ENCODE measurements at places on chromosomes 2 and 18.

- no peak for DNase-seq
Measured at GRCh38 chr18:58398648-58399398, 230.1 kb downstream of the ALPK2 start.

DNA sequence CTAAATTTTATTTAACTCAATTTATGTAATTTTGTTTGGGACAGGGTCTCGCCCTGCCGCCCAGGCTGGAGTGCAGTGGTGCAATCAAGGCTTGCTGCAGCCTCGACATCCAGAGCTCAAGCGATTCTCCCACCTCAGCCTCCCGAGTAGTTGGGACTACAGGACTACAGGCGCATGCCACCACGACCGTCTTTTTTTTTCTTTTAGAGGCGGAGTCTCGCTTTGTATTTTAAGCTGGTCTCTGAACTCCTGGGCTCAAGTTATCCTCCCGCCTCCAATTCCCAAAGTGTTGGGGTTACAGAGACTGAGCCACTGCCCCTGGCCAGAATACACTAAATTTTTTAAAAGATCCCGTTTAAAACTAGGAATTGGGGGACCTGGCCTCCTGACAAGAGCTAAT lies 18.5 kb downstream of the WNT10A start:
- no peak for DNase-seq

- DNase-seq: no peak
Measured at GRCh38 chr2:73836141-73836943, 7.6 kb downstream of the STAMBP start.

- peak; percentile 33 for DNase-seq
Measured at GRCh38 chr18:38038242-38038641, 472.6 kb upstream of the CELF4 start.

- no peak for DNase-seq
Measured at GRCh38 chr18:12304351-12305210, 3.5 kb upstream of the TUBB6 start.

GRCh38 chr18:76621782-76622495 lies 126.9 kb upstream of the ZNF516 start:
- no peak for DNase-seq

- no peak for DNase-seq
Measured at GRCh38 chr2:40118622-40119021, 333.3 kb downstream of the SLC8A1 start.

DNA sequence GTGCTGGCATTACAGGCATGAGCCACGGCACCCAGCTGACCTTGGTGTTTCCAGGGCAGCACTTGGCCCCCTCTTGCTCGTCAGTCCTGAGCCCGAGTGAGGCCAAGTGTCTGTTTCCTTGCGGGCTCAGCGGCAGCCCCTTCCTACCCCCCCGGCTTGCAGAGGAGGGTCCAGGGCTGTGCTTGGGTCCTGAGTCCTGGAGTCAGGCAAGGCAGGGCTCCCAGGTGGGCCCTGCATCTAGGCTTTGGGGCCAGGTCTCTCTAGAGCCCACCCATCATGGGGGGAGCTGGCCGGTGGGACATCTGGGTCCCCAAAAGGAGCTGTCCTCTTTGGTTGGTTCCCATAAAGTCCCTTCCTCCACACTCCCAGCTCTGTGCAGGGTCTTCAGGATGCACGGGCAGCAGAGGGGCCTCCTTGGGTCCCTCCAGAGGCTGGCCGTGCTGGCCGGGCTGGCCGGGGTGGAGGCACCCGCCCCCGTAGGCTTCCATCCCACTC lies 63.7 kb upstream of the HPCAL1 start:
- no peak for DNase-seq

- DNase-seq: no peak
Measured at GRCh38 chr2:176129813-176130146, 275 bp downstream of the HOXD8 start.

GRCh38 chr2:160419776-160420505 lies 73.7 kb downstream of the RBMS1 start:
- DNase-seq: no peak

- no peak for DNase-seq
Measured at GRCh38 chr2:46769809-46770208, 145.8 kb downstream of the MCFD2 start.

- DNase-seq: no peak
Measured at GRCh38 chr2:5749347-5749746, 57.2 kb downstream of the SOX11 start.

GRCh38 chr2:7899923-7900322 lies 781.9 kb upstream of the ID2 start:
- DNase-seq: no peak

GRCh38 chr2:97708608-97709007 lies 4.8 kb upstream of the ZAP70 start:
- DNase-seq: no peak

- peak; percentile 49 for DNase-seq
Measured at GRCh38 chr2:234146087-234146826, 95.8 kb downstream of the SPP2 start.

DNA sequence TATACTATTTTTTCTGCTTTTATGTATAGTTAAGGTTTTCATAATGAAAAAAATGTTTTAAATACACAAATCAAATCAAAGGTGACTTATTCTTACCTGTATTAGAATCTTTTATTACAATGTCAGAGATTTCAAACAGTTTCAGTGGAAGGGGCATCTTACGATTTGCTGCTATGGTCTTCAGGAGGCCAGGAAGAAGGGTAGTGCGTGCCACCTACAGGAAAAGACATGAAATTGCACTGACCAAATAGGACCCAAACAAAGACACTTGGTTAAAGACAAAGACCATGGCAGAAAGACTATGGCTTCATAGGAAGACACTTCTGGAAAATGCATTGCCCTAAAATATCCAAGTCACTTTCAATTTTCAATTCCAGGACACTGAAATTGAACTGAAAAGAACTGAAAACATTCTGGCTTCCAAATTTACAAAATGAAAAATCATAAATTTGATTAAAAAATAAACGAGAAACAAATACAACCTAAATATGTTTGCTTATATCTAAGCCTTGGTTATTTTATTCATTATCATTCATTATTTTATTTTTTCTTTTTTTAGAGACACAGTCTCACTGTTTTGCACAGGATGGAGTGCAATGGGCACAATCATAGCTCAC lies 42.1 kb downstream of the FARSB start:
- no peak for DNase-seq

DNA sequence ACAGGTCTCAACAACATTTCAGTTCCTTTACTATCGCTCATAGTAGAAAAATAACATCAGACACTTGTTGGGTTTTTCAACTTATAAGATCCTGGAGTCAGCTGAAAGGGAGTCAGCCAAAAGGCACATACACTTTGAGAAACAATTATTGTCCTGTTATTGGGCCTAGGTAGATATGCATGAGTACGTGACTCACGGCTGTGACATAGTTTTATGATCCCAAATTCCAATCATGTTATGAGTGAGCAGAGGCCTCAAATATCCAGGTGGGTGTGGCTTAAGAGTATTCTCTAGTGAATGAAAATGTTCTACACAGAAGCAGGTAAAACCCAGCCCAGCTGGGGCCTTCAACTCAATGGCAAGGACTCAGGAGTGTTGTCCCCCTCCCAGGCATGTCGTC lies 27.2 kb downstream of the SERPINB8 start:
- peak; percentile 58 for DNase-seq

- no peak for DNase-seq
Measured at GRCh38 chr2:165810418-165810817, 16.4 kb upstream of the GALNT3 start.

- no peak for DNase-seq
Measured at GRCh38 chr2:73173781-73174180, 28.6 kb upstream of the NOTO start.

GRCh38 chr18:31578126-31578525 lies 13.6 kb upstream of the TTR start:
- DNase-seq: no peak

DNA sequence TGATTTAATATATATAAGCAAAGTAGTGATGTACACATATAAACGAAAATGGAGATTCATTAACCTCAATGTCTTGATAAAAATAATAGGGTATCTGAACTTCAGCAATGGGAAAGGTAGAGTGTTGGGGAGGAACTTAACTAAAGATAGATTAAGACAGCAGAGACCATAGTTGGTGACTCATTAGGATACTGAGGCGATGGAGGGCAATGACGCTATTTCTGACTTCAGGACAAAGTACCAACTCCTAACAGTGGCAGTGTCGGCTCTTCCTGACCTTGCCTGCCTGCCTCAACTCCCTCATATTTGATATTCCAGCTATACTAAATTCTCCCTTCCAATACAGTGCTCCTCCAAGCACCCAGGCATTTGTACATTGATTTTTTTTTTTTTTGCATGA lies 98.6 kb downstream of the CDH2 start:
- DNase-seq: no peak

DNA sequence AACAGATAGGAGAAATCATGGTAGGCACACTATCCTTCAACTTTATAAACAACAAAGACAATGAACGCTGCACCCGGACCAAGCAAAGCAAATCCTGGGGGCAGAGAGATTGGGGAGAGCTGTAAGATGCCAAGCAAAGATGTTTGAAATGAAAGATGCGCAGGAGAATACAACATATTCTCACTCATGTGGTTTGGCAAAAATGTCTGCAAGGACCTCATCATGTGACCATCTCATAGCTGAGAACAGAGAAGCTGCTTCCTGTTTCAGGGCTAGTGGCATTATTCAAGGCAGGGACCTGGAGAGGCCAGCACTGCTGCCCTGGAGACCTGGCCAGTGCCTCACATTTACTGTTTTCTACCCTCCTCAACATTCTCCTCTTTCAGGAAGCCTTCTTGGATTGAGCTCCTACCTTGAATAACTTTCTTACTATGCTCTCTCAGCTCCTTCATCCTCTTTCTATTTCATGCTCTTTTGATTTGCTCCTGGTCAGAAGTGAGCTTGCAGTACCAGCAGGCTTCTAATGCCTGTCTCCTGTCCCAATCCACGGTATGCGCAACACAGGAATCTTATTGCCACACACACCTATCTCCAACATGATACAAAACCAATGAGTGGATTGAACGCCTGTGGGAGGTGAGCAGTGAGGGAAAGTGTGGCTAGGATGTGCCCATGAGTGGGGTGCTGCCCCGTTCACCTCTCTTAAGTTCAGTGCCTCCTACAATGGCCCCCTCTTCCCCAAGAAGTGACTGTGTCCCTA lies 133.0 kb downstream of the CELF4 start:
- DNase-seq: no peak

DNA sequence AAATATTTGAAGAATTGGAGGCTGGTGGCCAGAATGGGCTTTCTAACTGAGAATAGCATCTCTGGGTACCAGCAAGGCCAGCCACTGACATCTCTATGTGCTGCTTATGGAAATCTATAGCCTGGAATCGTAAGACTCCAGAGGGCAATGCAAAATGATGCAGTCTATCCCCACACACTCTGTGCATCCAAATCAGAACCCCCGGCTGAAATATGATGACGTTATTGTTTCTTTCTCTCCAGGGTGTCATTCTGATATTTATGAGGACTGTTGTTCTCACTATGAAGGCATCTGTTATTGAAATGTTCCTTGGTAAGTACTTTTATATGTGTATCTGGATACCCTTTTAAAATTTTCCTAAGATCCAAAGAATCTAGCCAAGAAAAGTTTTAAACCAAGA lies 19.6 kb downstream of the VIT start:
- no peak for DNase-seq

DNA sequence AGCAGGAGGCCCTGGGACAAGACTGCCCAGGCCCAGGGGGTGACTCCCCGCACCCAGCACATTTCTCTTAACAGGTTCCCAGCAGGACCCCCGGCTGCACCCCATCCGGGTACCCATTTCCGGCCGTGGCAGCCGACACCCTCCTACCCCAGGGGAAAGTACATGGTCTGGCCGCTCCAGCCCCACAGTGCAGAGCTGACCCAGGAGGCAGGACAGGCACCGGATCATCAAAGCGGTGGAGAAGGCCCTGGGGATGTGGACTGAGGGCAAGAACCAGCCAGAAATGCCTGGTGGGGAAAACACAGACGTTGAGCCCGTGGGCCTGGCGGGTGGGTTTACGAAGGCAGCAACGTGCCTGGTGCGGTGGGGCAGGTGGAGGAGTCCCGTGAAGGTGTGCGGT lies 79.5 kb upstream of the GPC1 start:
- no peak for DNase-seq

DNA sequence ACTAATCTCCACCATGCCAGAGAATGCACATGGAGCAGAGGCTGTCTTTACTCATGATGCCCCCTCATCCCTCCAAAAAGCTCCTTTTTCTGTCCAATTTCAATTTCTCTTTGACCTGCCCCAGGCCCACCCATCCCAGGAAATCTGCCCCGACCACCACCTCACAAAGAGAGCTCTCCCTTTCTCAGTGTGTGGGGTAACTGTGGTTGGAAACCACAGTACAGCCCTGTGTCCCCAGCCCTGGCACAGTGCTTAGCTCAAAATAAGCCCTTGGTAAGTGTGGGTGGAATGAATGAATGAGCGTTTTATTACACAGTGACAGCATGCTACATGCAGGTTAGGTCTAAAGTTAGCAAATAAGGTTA lies 43.7 kb upstream of the CAB39 start:
- DNase-seq: no peak

DNA sequence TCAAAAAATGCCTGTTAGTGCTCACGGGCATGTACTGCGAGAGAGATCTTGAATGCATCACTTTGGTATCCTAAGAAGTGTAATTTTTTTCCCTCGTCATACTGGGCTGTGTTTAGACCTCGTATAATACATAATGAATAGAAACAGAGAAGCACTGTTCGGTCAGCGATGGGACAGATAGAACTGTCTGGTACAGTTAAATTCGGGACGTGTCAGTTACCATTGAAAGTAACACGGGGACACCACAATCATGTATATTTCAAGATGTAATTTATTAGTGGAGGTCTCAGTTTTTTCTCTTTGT lies 1.8 kb downstream of the PKP4 start:
- no peak for DNase-seq

GRCh38 chr18:22509423-22509822 lies 91.7 kb upstream of the CTAGE1 start:
- no peak for DNase-seq

DNA sequence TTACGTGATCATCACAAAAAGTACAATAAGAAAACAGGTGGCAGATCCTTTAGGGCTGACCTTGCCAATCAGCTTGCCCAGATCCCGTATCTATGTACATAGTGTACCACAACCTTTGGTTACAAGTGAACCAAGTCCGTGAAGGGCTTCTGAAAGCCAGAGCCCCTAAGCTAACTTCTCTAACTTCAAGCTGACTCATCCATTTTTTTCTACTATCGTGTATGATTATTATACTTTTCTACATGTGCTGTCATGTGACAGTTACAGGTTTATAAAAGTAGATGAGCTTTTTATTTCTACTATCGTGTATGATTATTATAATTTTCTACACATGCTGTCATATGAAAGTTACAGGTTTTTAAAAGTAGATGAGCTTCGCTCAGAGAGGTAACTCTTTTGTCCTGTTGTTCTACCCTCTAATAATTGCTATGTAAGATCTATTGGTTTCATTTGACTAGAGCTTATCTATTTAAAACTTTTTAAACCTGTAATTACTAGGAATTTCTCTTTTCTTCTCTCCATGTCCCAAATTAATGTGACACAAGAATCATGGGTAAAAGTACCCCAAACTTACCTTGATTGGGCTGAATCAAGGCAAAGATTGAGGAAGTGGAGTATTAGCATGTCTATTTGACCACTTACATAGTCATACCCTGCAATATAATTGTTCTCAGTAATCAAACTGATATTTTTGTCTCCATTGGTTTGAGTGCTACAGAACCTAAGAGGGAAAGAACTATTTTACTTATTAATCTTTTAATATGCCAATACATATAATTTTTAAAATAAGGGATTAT lies 29.4 kb upstream of the DNAH7 start:
- DNase-seq: no peak
